Large intestine (tissue), 12 donors: ENCODE measurements at places on chromosomes 12 and 14.
A peak's percentile ranks its signal among the peaks of the same experiment; 100 is the strongest.

- no peak for DNase-seq
Measured at GRCh38 chr14:92366237-92366636, 43.3 kb downstream of the SLC24A4 start.

DNA sequence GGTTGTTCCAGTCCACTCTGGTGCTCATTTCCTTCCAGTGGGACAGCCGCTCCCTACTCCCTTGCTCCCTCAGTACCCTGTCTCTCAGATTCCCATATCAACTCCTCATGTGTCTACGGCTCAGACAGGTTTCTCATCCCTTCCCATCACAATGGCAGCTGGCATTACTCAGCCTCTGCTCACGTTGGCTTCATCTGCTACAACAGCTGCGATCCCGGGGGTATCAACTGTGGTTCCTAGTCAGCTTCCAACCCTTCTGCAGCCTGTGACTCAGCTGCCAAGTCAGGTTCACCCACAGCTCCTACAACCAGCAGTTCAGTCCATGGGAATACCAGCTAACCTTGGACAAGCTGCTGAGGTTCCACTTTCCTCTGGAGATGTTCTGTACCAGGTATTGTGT lies 69.9 kb downstream of the RAD52 start:
- no peak for DNase-seq

DNA sequence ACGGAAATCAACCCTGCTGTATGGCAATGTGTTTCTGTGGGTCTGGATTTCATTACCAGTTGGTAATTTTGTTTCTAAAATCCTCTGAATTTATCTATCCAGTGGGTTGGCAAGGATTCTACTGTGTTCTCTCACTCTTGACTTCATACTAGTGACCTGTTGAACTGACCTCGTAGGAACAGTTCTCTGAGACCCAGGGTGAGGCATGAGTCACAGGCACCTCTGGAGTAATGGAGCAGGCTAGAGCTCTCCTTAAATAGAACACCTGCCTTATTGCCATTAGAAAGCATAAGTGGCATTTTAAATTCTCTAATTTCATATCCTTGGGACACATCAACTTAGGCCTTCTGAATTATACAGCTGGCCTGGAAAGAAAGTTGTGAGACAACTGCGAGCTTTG lies 258.3 kb upstream of the NAV3 start:
- DNase-seq: no peak

DNA sequence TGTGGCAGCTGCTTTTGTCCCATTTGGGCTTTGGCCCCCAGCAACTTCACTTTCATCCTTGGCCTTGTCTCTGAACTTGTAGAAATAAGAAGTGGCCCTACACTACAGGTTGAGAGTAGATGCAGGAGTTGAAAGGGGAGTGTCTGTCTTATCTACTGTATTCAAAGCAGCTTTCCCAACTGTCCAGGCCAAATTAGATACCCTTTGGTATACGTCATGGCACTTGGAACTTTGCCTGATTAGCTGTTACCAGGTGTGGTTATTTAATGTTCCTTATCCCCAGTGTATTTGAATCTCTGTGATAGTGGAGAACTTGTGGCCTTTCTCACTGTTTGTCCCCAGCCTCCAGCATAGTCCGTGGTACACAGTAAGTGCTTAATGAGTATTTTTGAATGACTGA lies 33.5 kb downstream of the SUDS3 start:
- no peak for DNase-seq

DNA sequence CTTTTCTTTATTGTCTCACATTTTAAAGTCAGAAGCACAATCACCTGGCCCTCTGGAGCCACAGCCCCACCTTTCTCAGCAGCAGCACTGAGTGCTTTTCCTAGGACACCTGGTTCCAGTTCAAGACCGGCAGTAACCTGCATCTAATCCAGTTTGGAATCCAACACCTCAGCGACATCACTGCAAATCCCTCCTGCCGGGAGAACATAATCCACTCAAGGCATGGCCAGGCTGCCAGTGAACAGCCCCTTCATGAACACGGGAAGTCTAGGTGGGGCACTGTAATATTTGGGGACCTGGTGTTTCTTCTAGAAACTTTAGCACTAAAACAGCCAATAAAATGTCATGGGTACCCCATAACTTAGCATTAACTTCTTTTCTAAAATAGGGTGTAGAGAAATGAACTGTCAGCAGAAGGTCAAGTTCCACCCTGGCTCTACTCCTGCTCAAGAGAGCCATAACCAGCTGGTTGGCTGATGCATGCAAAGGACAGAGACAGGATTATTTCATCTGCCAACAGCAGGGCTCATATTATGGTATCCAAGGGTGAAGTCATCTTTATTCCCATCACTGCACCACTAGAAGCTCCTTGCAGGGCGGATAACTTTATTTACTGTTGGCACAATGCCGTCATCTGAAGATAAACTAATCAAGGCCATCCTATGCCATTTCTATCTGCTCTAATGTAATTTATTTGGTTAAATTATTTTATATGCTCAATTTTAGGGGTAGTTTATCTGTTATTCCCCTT lies 76.7 kb downstream of the TTC7B start:
- no peak for DNase-seq

DNA sequence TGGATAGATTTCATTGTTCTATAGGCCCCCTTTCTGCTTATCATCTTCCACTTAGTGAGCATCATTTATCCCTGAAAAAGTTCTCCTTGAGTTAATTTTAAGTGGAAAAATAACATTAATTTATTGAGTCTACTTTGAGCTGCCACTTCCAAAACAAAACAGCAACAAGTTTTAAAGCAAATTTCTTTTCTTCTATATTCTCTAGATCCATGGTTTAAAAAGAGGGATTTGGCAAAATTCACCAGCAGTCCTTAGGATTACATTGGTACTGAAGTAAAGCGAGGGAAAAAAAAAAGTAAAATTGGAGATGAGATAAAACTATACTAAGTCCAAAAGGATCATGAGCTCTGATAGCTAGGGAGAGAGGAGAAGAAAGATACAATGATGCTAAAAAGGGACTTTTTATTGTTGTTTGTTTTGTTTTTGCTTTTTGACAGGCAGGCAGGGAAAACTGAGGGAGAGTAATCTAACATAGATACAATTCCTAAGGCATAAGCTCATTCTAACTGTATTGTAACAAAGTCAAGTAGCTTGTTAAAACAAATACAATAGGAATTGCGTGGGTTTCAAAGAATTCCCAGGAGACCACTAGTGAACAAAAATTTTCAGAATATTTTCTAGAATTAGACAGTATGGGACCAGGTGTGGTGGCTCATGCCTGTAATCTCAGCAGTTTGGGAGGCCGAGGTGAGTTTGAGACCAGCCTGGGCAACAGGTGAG lies 19.2 kb upstream of the PLEKHA5 start:
- no peak for DNase-seq

- DNase-seq: peak; percentile 24
Measured at GRCh38 chr14:21385188-21385904, 1.5 kb upstream of the SUPT16H start.

- DNase-seq: no peak
Measured at GRCh38 chr14:74569387-74569786, 42.6 kb downstream of the LTBP2 start.

DNA sequence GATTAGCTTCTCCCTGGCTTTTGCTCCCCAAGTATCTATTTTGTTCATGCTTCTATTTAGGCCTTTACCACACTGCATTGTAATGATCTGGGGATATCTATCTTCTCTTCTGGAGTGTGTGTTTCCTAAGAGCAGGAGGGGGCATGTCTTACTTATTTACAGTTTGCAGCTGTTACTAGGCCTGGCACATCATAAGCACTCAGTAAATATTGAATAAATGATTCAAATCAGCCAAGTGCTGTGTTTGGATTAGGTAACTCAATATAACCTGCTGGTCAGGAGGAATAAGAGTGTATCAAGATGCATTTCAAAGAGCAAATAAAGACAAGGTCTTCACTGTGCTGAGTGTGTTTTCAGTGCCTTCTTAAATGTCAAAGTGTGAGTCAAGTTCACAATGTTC lies 186.1 kb downstream of the FOXG1 start:
- no peak for DNase-seq

GRCh38 chr12:11136075-11136474 lies 1.6 kb upstream of the TAS2R30 start:
- no peak for DNase-seq

DNA sequence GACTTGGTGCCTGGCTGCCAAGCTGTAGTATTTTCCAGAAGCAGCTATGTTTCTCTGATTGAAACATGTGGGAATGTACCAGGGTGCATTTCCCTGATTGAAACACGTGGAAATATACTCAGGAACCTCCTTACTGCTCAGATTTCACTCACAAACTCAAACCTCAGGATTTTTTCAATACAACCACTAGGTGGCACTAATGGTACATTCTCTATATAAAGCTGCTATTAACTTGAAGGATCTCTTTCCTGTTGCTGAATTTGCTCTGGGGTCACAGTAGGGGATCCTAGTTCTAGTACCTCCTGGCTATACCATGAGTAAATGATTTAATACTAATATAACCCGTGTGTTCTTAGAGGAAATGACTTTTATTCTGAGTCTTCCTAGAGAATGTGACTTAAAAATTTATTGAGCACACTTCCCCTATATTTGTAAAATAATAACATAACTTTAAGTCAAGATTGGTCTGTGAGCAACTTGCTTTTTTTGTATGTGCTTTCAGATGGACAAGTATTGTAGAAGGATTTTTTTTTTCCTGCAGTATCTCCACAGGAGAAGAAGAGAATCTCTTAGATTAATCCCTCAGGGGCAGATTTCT lies 173.8 kb upstream of the MIS18BP1 start:
- DNase-seq: peak; percentile 2

GRCh38 chr14:95270203-95270602 lies 49.5 kb downstream of the CLMN start:
- DNase-seq: no peak

DNA sequence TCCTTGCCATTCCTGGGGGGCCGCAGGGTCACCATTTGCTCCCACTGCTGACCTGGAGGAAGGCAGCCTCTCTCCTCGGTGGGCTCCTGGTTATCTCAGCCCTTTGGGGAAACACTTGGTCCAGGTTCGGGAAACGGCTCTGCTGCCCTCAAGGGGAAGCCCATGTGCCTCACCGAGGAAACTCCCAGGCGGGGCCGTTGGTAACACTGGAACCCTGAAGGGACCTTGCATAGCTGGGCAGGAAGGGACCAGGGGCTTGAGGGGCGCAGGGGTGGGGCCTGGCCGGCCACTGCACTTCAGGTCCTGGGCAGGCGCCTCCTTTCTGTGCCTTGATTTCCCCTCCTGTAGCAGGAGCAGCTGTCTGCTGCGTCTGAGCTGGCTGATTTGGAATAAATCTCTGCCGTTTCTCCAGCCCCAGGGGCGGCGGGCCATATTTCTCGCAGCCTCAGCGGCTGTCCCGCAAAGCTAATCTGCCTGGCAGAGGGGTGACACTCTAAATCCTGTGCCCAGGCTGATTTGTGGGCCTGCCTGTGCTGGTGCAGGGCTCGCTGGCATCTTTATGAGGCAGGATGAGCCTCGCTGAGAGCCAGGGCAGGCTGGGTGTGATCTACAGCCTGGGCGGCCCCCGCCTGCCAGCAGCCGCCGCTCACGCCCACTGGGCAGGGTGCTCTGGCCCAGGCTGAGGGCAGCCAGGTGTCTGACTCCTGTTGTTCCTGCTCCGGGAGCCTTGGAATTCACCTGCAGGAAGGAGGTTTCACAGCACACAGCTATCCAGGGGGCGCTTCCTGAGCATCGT lies 49.7 kb downstream of the KIF26A start:
- DNase-seq: no peak

DNA sequence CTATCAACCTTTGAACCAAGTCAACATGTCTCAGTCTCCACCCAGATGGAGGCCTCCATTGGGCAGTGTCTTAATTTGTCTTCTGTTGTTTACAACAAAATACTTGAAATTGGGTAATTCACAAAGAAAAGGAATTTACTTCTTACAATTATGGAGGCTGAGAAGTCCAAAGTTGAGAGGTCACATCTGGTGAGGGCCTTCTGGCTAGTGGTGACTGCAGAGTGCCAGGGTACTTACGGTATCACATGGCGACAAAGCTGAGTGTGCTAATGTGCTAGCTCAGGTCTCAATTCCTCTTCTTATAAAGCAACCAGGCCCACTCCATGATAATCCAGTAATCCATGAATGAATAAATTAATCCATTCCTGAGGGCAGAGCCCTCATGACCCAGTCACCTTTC lies 4.7 kb downstream of the NID2 start:
- no peak for DNase-seq

GRCh38 chr12:100962086-100962712 lies 167.6 kb downstream of the ANO4 start:
- DNase-seq: no peak

GRCh38 chr12:42270596-42270995 lies 32.5 kb upstream of the YAF2 start:
- peak; percentile 77 for DNase-seq

DNA sequence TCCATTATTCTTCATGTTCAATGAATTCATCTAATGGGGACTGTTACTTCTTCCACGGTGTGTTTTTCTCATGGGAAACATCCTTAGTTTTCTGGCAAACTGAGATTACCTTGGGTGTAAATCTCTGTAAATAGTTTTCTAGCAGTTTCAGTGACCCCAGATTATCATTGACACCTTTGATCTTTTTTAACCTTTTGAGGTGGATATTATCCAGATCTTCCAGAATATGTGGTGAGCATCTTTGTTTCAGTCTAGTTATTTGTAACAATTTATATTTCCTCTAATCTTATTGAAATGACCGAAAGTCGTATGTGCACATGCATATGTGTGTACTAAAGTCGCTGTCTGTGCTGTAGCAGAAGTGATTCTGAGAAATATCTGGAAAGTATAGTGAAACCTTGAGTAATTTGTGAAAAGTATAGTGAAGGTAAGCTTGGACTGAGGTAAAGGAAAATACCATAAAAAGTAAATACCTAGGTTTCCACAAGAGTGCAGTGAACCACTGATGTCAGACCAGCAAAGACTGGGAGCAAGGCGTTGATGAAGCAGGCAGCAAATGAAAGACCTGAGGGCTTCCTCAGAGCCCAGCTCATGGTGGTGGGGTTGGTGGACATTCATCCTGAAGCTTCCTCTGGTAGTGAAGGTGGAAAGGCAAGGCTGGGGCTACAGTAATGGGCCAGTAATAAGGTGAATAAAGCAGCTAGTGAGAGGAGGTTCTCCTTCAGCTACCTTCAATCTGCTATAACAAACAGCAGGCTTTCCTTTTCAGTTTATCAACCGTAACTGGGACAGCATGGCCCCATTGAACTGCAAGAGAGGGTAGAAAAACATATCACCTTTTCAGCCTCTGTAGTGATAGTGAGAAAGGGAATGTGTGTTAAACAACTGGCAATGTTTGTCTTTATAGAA lies 480.2 kb upstream of the FBXO33 start:
- no peak for DNase-seq

GRCh38 chr12:80217011-80217535 lies 117.7 kb downstream of the OTOGL start:
- DNase-seq: no peak
